ENCODE measurements at places on chromosomes 4 and X. TPM values are rescaled to one million over a fixed set of nuclear protein-coding genes. Genes with fewer than 3 reads are reported as not detected.

GRCh38 chr4:46329118-46329976 is 60.6 kb downstream of the GABRA2 start:
- no peak overlapping the region for H3K27ac ChIP-seq
- no peak for DNase-seq
- H3K4me3 ChIP-seq: no peak overlapping the region
- no peaks in the 10 kb centered on the region for H3K27me3 ChIP-seq
- no peaks in the 10 kb centered on the region for H3K4me1 ChIP-seq

The BEX1 gene
- 8.9 TPM for total RNA-seq

- no peak overlapping the region for H3K4me3 ChIP-seq
- H3K27me3 ChIP-seq: peaks cover 5% of the 10 kb centered on the region
- no peaks in the 10 kb centered on the region for H3K4me1 ChIP-seq
- DNase-seq: no peak
Measured at GRCh38 chrX:100407784-100408712, 2.0 kb downstream of the PCDH19 start.

- no peak overlapping the region for H3K4me3 ChIP-seq
- peak overlapping the region; percentile 13 for H3K27ac ChIP-seq
- no peaks in the 10 kb centered on the region for H3K4me1 ChIP-seq
Measured at GRCh38 chr4:175405961-175406360, 406.1 kb downstream of the GPM6A start.

The XAGE1A gene
- total RNA-seq: not detected
